ENCODE measurements at places on chromosomes 12 and 14.

- DNase-seq, result no peak
Measured at GRCh38 chr12:14714437-14714836, 18.0 kb upstream of the GUCY2C start.

DNA sequence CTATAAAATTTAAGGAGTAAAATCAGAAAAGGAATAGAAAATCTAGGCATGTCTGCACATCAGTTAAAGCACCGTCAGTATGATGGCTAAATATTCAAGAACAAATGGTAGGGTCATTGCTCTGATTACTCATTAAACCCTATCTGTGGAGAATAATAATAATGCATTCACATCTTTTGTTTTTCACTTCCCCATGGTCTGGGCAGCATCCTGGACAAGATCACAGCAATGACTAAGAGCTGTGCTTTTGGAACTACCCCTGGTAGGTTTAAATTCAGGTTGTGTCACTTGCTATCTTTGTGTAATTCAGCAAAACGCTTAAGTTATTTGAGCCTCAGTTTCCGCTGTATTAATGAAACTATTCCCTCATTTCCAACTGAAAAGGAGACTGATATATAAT lies 33.1 kb downstream of the C12orf42 start:
- DNase-seq, result no peak

DNA sequence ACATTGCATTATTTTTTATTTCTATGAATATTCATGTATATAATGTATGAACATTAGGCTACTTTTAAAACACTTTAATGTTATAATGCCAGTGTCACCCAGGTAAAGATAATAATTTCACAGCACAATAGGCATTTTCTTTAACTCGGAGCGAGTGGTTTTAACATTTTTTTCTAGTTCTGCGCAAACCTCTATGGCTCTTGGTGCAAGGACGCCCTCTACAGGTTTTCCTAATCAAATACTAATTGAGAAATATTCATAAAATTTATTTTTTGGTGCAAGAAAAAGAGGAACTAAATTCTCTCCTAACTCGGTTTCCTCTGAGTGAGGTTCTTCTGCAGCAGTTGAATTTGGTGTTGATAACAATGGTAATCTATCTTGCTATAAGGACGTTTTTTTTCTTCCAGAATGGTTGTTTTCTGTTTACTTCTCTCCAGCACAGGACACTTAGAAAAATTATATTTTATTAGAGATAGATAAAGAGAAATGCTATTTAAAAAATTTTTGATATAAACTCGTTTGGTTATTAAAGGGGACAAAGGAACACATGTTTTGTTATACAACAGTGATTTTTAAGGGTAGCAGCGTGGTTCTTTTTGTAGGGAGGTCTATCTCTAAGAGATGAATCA lies 2.4 kb upstream of the WIF1 start:
- no peak for DNase-seq

- no peak for DNase-seq
Measured at GRCh38 chr12:49462083-49462744, 76.6 kb upstream of the KCNH3 start.

DNA sequence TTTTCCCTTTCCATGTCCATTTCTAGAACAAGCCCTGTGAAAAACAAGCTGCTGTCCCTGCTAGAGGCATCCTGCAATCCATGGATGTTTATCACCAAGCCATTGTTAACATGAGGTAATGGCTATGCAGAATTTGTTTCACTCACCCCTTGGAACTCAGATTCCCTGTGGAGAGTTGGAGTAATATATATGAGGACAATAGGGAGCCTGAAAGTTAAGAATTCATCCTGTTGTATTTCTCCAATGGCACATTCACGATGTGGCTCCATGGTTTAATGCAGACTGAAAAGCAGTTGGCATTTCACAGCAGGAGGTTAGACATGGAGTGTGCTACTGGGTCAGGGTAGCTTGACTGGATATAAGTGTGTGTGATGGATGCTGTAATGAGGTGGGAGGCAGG lies 32.4 kb downstream of the GPR65 start:
- DNase-seq, result no peak

DNA sequence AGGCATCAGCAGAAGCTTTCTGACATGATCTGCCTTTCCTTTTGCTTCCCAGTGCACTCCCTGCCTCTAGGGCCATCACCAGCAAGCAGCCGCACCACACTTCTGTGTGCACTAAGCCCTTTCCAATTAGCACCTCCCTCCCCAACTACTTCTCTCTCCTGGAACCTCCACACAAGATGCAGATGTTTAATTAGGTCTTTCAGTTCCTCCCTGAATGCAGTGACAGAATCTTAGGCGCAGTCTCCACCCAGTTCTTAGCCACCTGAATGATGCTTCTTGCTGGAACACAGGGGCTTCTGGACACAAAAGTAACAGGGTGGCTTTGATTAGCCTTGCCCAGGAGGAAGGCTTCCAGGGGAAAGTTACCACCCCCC lies 32.9 kb downstream of the NIN start:
- no peak for DNase-seq

DNA sequence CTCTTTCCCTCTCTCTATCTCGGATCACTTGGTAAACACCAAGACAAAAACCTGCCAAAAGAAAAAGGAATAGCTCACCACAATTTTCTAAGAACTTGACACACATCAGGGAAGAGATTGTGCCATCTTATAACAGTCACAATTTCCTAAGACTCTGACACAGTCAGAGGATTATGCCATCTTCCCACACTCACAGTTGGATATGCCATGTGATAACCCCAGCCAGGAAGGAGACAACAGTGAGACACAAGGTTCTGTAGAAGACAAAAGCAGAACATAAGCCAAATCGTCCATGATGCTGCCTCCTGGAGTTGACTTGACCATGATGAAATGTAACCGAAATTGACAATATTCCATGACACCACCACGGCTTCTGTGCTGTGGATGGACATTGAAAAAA lies 2.8 kb upstream of the CLEC9A start:
- DNase-seq, result no peak

- DNase-seq, result no peak
Measured at GRCh38 chr12:61355105-61355504, 905.1 kb upstream of the USP15 start.

DNA sequence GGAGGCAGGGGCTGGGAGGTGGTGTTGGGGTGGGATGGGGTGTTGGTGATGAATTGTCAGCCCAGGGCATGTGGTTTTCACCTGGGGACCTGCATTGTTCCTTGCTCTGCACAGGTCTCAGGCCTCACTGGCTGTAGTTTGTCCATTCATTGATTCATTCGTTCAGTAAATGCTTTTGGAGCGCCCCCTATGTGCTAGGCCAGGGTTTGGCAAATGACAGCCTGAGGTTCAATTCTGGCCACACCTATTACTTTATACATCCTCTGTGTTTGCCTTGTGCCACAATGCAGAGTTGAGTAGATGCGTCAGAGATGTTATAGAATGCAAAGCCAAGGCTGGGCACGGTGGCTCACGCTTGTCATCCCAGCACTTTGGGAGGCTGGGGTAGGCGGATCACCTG lies 4.7 kb downstream of the ADCK1 start:
- no peak for DNase-seq

DNA sequence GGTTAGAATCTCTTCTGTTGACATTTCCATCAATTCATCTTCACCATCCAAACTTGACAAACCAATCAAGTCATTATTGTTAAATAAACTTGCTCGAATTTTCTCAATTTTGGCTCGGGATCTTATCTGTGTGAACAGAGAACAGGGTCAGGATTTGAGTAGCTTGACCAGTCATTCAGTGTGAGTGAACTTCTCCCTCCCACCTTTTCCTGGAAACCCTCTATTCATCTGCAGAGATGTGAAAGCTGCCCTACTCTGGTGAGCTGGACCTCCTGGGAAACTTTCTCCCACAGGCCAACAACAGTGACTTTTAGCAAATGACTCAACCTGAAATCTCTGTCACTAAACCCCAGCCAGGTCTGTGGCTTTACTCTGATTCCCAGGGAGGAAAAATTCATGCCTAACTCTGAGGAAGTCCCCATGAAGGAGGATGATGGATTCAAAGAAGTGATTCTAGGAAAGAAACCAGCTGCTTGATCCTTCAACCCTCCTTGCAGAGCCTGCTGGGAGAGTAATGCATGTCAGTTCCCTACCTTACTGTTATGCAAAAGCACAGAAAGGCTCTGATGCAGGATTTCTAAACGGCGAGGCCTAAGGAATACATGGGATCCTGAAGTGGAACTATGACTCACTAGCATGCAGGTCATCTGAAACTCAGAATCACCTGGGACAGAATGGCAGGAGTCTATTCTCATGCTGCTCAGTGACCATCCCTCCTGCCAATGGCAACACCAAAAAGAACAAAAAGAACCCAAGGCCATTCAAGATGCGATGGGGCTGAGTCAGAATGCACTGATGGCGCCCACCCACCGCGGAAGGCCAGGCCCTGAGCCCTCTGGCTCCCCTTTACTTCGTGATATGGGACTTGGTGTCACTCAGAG lies 58.0 kb downstream of the TRAFD1 start:
- DNase-seq, result no peak

GRCh38 chr14:98682726-98683125 lies 589.3 kb downstream of the BCL11B start:
- DNase-seq, result no peak

- DNase-seq, result no peak
Measured at GRCh38 chr12:57465030-57465746, 5.6 kb downstream of the GLI1 start.

DNA sequence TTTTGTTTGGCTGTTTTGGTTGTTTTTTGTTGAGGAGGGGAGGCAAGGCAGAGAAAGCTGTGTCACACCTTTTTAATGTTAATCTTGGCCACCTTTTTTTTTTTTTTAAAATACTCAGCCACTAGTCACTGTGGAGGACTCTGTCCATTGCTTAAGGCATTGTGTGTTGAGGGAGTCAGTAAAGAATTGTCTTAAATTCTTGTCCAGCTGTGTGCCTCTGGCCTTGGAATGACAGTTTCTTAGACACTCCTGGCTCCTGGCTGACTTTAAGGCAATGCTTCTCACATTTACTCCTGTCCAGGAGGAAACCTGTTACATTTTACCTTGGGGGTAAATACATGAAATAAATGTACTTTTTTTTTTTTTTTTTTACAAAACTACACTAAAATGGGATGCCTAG lies 18.1 kb upstream of the SMCO2 start:
- no peak for DNase-seq

DNA sequence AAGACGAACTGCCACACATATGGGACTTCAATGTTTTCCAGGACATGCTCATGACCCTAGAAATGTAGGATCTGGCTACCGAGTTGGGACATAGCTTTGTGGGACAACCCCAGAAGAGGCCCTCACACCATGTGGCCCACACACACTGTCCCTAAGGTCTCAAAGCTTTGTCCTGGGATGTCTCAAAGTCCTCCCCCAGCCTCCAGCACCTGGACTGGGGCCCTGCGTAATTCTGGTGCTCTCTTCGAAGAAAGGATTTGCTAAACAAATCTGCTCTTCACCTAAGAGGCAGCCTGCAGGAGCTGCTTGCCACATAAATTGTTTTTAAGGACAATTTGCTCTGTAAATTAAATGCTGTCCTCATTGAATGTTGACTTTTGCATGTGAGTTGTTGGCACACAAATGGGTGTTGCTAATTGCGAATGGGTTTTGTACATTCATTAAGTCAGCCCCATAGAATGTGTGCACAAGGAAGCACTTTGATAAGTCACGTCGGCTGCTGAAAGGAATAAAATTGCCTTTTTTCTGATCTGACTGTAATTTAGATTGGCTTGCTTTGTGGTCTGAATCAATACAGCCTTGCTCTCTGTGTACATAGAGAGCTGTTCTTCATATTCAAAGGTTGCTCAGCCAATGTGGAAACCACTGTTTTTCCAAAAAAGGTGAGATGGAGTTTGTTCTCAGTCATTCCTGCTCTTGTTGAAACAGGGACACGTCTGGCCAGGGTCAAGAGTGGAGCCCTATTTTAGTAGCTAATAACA lies 161.6 kb upstream of the PWP1 start:
- no peak for DNase-seq

GRCh38 chr12:50099302-50100008 lies 4.4 kb upstream of the GPD1 start:
- no peak for DNase-seq

DNA sequence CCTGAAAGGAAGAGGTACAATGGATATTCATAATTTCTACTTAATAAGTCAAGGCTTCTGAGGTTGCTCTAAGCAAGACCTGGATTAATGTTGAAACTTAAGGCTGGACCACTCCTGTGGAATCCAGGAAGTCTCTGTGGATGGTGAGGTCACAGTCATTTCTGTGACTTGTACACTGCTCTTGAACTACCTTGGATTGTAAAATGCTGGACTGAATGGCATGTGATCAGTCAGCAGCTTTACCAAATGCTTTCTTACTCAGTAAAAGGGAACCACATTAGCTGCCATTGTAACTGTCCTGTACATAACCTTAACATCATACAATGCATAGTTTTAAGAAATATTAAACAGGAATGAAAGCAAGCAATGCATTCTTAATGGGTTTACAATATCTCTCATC lies 182.9 kb downstream of the NOVA1 start:
- DNase-seq, result no peak

DNA sequence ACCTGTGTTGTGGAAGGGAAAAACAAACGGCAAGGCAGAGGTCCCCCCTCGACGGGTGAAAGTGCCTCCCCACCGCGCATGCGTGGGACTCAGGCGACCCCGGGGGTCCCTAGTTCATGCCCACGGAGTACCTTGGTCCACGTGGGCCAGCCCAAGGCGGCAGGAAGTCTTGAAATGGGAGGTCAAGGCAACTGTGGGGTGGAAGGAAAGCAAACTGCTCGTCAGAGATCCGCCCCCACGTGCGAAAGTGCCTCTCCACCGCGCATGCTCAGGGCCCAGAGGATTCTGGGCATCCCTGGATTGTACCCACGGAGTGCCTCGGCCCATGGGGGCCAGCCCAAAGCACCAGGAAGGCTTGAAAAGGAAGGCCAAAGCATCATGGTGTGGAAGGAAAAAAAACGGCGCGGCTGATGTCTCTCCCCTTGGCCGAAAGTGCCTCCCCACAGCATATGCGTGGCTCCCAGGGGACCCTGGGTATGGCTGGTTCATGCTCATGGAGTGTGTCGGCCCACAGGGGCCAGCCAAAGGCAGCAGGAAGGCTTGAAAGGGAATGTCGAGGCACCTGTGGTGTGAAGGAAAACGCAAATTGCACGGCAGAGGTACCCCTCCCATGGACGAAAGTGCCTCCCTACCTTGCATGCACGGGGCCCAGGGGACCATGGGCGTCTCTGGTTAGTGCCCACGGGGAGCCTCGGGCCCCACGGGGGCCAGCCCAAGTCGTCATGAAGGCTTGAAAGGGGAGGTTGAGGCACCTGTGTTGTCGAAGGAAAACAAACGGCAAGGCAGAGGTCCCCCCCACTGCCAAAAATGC lies 369.7 kb downstream of the ALG10 start:
- DNase-seq, result no peak

GRCh38 chr12:57626921-57627445 lies 6.0 kb downstream of the B4GALNT1 start:
- no peak for DNase-seq

DNA sequence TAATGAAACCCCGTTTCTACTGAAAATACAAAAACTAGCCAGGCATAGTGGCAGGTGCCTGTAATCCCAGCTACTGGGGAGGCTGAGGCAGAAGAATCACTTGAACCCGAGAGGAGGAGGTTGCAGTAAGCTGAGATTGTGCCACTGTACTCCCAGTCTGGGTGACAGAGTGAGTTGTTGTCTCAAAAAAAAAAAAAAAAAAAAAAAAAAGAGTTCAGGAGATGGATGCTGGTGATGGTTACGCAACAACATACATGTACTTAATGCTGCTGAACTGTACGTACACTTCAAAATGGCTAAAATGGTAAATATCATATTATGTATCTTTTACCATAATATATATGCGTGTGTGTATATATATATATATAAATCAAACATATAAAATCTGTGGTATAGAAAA lies 29.0 kb downstream of the ACTN1 start:
- no peak for DNase-seq

- DNase-seq, result no peak
Measured at GRCh38 chr14:104601786-104602185, 2.8 kb downstream of the TMEM179 start.

GRCh38 chr12:103100257-103100831 lies 142.9 kb downstream of the ASCL1 start:
- no peak for DNase-seq
